ENCODE measurements at places on chromosomes 7 and 10.

- H3K4me3 ChIP-seq, result no peak within 1 kb of the TSS
- H3K27me3 ChIP-seq, result no peaks in the 10 kb centered on the region
- no peak within 1 kb of the TSS for H3K27ac ChIP-seq
These were observed at the start of gene RPA3 for GRCh38 chr7:7718492-7718891. Gene RPA3, minus strand, starts transcription at chr7:7718607. Its CDS starts 78,189 bp downstream, at chr7:7640418.

GRCh38 chr7:46739518-46740234 lies 818.6 kb upstream of the IGFBP3 start:
- no peaks in the 10 kb centered on the region for H3K4me1 ChIP-seq
- no peaks in the 10 kb centered on the region for H3K36me3 ChIP-seq
- H3K4me3 ChIP-seq, result no peak overlapping the region
- no peaks in the 10 kb centered on the region for H3K27me3 ChIP-seq
- no peak for DNase-seq

DNA sequence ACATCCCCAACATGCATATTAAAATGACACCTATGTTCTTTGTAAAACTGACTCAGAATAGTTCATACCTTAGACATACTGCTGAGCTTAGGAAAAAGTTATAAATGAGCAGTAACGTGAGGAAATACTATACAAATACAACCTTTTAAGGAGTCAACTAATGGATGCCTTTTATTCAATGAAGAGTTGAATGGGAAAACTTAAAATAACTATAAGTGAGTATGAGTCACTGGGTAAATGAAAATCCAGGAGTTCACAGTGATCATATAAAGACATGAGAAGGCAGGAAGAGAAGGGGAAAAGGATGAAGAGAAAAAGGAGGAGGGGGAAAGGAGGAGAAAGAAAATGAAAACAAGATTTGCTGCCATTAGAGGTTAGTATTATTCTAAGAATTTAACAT lies 157.8 kb upstream of the PCDH15 start:
- no peak for DNase-seq
- no peak overlapping the region for H3K27ac ChIP-seq
- no peak overlapping the region for H3K4me3 ChIP-seq

DNA sequence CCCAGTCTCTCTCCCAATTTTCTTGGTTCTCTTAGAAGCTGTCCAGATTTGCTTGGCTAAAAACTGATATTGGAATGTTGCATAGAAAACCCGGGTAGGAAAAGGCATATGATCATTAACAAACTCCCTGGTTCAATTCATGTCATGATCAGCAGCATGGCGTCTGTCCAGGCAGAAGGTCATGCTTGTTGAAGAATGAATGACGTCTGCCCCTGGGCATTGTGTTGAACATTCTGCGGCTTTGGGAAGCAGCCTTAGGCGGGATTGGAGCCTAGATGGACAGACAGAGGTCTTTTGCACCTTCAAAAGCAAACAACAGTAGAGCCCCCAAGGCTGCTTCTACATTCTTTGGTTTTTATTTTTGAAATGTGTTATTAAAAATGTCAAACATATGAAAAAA lies 7.7 kb upstream of the MINDY3 start:
- H3K27ac ChIP-seq, result no peak overlapping the region
- DNase-seq, result no peak
- no peaks in the 10 kb centered on the region for H3K4me1 ChIP-seq
- no peaks in the 10 kb centered on the region for H3K36me3 ChIP-seq
- H3K4me3 ChIP-seq, result no peak overlapping the region

DNA sequence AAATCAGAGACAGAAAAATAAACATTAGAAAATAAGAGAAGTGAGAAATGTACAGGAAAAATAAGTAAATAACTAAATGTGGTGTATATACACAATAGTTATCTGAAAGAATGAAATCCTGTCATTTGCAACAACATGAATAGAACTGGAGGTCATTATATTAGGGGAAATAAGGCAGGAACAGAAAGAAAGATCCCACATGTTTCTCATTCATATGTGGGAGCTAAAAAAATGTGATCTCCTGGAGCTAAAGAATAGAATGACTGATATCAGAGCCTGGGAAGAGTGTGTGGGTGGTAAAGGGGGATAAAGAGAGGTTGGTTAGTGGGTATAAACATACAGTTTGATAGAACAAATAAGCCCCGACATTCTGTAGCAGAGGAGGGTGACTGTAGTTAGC lies 27.3 kb downstream of the PLXDC2 start:
- H3K4me1 ChIP-seq, result no peaks in the 10 kb centered on the region
- H3K27ac ChIP-seq, result no peak overlapping the region
- no peaks in the 10 kb centered on the region for H3K36me3 ChIP-seq
- no peak for DNase-seq
- H3K4me3 ChIP-seq, result no peak overlapping the region
- H3K27me3 ChIP-seq, result no peaks in the 10 kb centered on the region

- no peaks in the 10 kb centered on the region for H3K27me3 ChIP-seq
- no peaks in the 10 kb centered on the region for H3K36me3 ChIP-seq
- H3K27ac ChIP-seq, result no peak overlapping the region
- no peaks in the 10 kb centered on the region for H3K4me1 ChIP-seq
- H3K4me3 ChIP-seq, result no peak overlapping the region
- no peak for DNase-seq
These were observed 145.1 kb upstream of the TMEM106B start for GRCh38 chr7:12066004-12066403.

Data from HepG2 (cell line).